ENCODE measurements at places on chromosomes 13 and 19.

GRCh38 chr13:30726192-30726591 lies 9.2 kb upstream of the ALOX5AP start:
- DNase-seq = no peak

GRCh38 chr13:38641164-38641948 lies 45.5 kb upstream of the FREM2 start:
- no peak for DNase-seq

- no peak for DNase-seq
These were observed 8.0 kb upstream of the SAE1 start for GRCh38 chr19:47122359-47123335.

DNA sequence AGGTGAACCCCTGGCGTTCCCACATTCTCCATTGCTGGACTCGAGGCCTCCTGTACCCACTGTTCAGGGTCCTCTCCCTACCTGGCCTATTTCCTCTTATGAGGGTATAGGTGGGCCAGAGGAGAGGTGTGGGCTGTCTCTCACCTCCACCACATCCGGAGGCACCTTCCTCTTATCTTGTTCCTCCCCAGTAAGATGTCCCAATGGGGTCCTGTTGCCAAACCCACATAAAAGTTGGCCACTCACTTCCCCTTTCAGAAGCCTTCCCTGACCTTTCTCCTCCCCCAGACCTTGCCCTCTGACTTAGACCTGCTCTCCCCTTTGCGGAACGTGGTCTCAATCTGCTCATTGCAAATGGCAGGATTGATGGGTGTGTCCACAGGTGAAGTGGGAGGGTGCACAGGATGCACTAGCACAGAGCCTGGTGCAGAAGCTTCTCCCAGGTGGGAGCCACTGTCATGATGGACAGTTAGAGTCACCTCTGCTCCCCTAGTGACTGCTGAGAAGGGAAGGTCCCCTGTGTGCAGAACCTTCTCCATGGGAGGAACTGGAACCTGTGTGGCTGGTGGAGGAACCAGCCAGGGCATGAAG lies 1.3 kb downstream of the CYP4F3 start:
- no peak for DNase-seq

DNA sequence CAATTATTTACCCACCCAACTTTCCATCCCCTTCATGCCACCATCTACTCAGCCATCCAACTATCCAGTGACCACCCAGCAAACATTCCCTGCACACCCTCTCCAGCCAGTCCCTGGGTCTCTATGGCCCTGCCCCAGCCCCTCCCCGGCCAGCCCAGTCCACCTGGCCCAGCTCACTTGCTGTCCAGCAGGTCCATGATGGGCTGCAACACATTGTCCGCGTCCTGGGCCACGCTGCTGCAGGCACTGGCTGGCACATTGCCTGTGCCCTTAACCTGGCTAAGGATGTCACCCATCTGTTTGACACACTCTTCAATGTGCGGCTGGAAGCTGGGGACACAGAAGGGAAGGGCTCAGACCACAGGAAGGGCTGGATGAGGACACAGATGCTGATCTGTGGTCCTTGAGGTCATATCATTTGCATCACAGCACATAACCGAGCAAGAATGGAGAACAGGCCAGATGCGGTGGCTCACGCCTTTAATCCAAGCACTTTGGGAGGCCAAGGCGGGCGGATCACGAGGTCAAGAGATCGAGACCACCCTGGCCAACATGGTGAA lies 61.6 kb downstream of the UNC13A start:
- no peak for DNase-seq

DNA sequence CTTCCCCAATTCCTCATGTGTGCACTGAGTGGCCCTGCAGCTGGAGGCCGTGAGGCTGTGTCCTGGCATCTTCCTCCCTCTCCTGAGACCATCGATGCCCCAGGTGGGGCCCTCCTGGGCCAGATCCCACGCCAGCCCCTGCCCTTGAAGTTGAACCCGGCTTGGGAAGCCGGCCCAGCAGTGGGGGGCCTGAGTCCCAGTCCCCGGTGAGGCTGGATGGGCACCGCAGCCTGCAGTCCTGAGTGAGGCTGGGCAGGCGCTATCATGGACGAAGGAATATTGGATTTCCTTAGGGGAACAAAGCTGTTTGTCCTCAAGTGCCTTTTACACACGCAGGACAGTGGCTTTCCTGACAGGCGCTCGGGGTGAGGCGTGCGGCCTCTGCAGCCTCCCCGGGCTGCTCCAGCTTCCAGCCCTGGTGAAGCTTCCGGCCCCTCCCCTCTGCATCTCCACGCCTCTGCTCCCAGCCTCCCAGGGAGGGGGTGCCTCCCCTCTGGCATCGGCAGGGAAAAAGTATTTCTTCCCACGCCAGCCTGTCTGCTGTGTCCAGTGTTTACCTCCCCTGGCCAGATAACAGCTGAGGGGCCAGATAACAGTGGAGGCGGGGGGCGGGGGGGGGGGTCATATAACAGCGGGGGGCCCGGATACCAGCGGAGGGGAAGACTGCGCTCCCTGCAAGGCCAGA lies 159.5 kb downstream of the KDM4B start:
- DNase-seq = no peak

DNA sequence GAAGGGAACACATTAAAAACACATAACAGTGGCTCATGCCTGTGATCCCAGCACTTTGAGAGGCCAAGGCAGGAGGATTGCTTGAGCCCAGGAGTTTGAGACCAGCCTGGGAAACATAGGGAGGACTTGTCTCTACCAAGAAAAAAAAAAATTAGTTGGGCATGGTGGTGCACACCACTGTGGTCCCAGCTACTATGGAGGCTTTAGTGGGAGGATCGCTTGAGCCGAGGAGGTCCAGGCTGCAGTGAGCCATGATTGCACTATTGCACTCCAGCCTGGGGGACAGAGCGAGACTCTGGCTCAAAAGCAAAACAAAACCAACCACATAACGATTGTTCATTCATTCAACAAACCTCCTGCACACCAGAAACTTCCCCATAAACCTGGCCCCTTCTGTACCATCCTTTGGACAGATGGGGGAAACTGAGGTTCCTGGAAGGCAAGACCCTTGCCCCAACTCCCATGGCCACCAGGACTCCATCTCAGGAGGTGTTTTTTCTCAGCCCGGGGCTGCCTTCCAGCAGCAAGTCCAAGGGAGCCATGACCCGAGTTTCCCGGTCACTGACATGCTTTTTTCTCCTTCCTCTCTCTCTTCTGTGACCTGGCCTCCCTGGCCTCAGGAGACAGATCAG lies 4.3 kb downstream of the FOSB start:
- DNase-seq = no peak

Measured in stimulated activated CD4-positive, alpha-beta T cell treated with anti-CD3 and anti-CD28 coated beads, TNF-alpha, amount 100 ng/mL, for 4 hours (primary cell).